NCI-H1092 (cell line): ENCODE measurements at places on chromosomes 2 and 18.

DNA sequence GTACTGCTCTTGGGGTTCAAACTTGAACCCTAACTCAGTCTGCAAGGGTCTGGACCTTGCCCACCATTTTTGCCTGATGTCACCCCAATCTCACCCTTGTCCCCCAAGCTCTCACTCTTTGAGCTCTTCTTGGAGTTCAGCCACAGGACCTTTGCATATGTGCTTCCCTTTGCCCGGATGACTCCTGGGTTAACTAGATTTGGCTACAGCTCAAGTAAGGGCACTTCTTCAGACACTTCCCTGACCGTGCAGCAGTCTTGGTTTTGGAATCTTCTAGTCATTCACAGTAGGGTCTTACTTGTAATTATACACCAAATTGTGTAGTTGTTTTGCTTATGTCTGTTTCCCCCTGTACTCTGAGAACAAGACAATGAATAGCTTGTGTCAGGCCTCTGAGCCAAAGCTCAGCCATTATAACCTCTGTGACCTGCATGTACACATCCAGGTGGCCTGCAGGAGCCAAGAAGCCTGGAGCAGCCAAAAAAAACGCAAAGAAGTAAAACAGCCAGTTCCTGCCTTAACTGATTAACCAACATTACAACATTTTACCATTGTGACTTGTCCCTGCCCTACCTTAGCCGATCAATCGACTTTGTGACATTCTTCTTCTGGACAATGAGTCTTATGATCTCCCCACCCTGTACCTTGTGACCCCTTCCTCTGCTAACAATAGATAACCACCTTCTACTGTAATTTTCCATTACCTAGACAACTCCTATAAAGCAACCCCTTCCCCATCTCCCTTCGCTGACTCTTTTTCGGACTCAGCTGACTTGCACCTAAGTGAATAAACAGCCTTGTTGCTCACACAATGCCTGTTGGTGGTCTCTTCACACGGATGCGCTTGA is 1.0 kb upstream of the MOGAT1 start:
- DNase-seq: no peak

- no peak for DNase-seq
Observed at GRCh38 chr2:28516950-28517349, 21.1 kb downstream of the PLB1 start.

DNA sequence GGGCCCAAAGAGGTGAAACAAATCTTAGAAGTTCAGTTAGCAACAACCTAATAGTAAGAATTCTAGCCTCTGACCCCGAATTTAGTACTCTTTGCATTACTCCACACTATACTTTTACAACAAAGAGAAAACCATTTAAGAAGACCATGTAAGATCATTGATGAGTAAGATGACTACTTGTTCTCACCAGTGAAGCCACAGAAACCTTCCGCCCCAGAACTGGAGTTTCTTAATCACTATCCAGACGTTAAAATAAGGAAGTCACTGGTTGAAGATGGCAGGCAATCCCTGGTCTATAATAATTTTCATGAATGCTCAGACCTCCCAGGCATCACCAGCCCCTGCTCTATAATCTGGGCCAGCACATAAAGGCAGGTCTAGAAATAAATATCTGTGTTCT is 95.0 kb downstream of the TMEM163 start:
- DNase-seq: no peak

GRCh38 chr2:209619782-209620181 is 151.8 kb upstream of the UNC80 start:
- no peak for DNase-seq

- DNase-seq: no peak
Observed at GRCh38 chr18:79123948-79124347, 54.8 kb downstream of the ATP9B start.
